NCI-H460 (cell line): ENCODE measurements at places on chromosomes 7 and 10. TPM values are rescaled to one million over a fixed set of nuclear protein-coding genes. Genes with fewer than 3 reads are reported as not detected.

- no peak for DNase-seq
Measured at GRCh38 chr7:141522657-141523342, 28.4 kb upstream of the AGK start.

- no peak for DNase-seq
Measured at GRCh38 chr7:94314413-94315410, 80.0 kb upstream of the COL1A2 start.

DNA sequence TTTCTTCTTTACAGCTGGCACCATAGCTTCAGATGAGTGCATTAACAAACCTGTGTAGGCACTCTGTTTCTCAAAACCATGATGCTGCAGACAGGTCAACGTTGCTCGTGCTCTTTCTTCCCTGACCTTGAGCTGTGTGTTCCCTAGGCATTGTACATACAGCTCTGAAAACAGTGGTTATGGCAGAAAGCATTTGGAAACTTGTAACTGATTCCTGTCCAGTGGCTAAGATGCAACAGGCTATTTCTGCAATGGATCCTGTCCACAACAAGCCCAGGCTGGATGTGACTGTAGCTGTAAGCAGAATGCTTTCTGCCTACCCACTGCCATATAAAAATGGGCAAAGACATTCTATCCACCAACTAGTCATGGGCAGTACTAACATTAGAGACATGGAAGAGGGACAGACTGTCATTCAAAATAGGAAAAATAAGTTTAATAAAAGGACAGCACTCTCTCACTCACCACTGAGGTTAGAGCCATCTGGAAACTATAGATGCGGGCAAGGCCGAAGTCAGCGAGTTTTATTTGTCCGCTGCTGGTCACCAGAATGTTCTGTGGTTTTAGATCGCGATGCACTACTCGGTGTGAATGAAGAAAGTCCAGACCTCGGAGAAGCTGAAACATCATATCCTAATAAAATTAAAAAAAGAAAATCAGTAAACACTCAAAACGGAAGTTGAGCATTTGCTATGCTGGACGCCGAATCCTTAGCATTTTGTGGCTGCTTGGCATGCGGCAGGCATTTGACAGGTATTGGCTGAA, 111.0 kb downstream of the CDK6 start:
- no peak for DNase-seq

Gene SFXN3
- 50.5 and 52.6 TPM in 2 replicates for total RNA-seq

Gene CCDC71L
- 8.3 and 11.1 TPM in 2 replicates for total RNA-seq

Gene BPGM
- 21.4 and 21.5 TPM in 2 replicates for total RNA-seq

Gene AOAH
- 0.10 TPM in 1 of 2 replicates, not detected in the other for total RNA-seq

Gene C10orf143
- total RNA-seq = 0.27 TPM in 1 of 2 replicates, not detected in the other

Gene CHAT
- total RNA-seq = not detected in 2 replicates

Gene CACNB2
- 2.5 and 2.6 TPM in 2 replicates for total RNA-seq
